Activated gamma-delta T cell (primary cell): ENCODE measurements at places on chromosomes 4 and X.

GRCh38 chr4:110900213-110900769 is 277.4 kb upstream of the PITX2 start:
- no peak for DNase-seq

- DNase-seq, result no peak
Measured at GRCh38 chr4:185468999-185469398, 2.5 kb downstream of the CCDC110 start.

DNA sequence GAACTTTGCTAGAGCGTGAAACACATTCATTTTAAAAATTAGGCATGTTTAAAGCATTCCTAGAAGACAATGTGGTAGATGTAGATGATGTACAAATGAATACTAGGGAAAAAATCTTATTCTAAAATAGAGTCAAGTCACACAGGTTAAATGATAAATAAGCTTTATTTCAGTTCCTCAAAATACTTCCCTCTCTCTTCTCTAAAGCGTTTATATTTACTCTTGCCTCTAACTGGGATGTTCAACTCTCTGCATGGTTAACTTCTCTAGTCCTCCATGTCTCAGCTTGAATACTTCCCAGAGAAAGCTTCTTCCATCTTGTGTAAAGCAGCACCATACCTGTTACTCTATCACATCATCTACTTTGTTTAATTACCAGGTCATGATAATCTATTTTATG is 30.9 kb upstream of the GLRA3 start:
- no peak for DNase-seq

GRCh38 chr4:99949999-99950912 is at the start of gene H2AZ1:
TSS of gene H2AZ1 (minus strand) at chr4:99950275. CDS start at chr4:99950170, 105 bp downstream.
- peak; percentile 82 for DNase-seq

DNA sequence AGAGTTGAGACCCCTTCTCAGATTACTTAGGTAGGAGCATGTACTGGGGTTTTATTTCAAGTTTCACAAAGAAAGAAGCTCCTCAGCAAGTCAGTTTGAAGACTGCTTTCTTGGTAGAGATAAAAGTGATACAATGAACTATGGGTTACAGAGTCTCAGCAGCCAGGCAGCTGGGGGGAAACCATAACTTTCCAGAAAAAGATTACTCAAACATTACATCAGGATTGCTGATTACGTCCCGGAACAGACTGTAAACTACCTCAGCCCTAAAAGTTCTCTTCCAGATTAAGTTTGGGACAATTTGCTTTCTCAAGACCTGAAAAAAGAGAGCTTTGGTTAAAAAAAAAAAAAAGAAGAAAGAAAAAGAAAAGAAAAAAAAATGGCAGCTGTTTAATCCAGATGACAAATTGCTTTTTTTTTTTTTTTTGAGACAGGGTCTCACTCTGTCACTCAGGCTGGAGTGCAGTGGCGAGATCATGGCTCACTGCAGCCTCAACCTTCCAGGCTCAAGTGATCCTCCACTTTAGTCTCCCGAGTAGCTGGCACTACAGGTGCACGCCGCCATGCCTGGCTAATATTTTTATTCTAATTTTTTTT is 16.6 kb downstream of the SAT1 start:
- no peak for DNase-seq

DNA sequence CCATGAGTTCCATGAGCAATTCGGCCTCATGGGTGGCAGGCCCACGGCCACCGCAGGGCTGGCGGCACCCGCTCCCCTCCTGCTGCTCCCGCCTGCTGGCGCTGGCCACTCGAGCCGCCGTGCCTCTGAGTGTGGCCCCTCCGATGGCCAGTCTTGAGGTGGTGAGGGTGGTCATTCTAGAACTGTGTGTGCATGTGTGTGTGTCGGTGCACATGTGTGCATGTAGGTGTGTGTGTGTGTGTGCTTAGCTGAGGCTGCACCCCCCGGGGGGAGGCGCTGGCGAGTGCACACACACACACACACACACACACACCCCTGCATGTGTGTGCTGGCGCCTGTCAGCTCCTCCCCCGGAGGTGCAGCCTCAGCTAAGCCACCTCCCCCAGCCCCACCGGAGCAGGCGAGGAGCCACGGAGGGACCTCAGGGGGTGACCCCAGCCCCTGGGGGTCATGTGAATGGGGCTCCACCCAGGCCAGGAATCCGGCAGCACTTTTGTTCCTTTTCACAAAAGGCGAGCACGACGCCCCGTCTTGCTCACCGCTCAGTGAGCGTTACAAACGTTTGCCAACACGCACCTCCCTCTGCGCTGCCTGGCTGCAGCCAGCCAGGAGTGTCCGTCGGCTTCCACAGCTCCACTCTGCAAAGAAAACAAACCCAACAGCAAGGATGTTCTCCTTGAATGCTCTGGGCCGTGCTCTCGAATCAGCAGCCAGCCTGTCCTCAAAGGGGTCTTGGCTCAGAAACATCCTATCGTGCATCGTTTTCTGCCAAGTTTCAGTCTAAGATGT is 29.9 kb downstream of the FGFRL1 start:
- no peak for DNase-seq

GRCh38 chr4:152106113-152106763 is 345.4 kb upstream of the GATB start:
- no peak for DNase-seq
